Left lung (tissue), 14 donors: ENCODE measurements at places on chromosomes 3 and 15. TPM values are rescaled to one million over a fixed set of nuclear protein-coding genes. Genes with fewer than 3 reads are reported as not detected.

DNA sequence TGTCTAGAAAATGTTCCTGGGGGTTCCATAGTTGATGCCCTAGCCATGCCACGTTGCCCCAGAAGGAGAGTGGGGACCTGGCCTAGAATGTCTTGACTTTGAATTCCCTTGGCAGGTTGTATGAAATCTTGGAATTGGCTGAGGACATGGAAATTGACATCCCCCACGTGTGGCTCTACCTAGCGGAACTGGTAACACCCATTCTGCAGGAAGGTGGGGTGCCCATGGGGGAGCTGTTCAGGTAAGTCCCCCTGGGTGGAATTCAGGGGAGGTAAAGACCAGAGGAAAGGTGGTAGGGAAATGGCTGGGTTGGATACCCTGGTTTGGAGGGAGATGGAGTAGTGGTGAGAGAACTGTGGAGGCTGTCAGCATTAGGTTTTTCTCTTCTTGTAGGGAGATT, 8.9 kb upstream of the FAM131A start:
- DNase-seq = no peak
- no peaks in the 10 kb centered on the region for H3K4me1 ChIP-seq

DNA sequence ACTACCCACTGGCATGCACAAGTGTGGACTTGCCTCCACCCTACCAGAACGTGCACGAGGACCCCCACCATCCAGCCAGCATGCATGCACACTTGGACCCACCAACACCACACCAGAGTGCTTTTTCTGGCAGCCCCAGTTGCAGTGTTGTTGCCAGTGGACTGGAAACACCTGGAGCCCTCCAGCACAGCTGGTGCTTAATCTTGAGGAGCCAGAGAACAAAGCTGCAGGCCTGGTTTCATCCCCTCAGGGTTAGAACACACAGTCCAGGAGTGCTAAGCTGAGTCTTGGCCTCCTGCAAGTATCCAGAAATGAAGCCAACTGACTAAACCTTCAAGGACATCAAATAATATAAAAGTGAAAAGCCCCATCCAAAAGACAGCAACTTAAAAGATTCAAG, 888.0 kb downstream of the NTRK3 start:
- no peak overlapping the region for H3K4me3 ChIP-seq
- no peaks in the 10 kb centered on the region for H3K27me3 ChIP-seq
- H3K27ac ChIP-seq = no peak overlapping the region
- H3K4me1 ChIP-seq = no peaks in the 10 kb centered on the region
- no peak for DNase-seq
- H3K36me3 ChIP-seq = no peaks in the 10 kb centered on the region

GRCh38 chr15:76846782-76847181, 58.4 kb downstream of the SCAPER start:
- DNase-seq = no peak
- H3K36me3 ChIP-seq = peaks cover 24% of the 10 kb centered on the region
- H3K27me3 ChIP-seq = no peaks in the 10 kb centered on the region
- H3K4me3 ChIP-seq = no peak overlapping the region

DNA sequence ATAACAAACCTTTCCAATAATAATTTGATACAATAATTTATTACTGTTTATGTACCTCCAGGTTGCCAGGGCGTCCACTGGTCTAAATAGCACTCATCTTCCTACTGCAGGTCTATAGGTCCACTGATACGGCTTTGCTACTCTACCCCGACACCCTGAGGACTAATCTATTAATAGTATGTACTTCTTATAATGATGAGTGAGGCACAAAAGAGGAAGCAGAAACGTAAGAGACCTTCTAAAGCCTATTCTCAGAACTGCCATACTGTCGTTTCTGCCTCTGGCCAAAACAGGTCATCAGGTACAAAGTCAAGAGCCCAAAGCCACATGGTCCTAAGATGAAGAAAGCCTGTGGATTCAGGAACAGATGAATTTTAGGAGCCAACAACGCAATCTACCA, 163.2 kb upstream of the GRM7 start:
- H3K27me3 ChIP-seq = no peaks in the 10 kb centered on the region
- DNase-seq = no peak
- no peaks in the 10 kb centered on the region for H3K36me3 ChIP-seq
- no peak overlapping the region for H3K27ac ChIP-seq
- no peak overlapping the region for H3K4me3 ChIP-seq

DNA sequence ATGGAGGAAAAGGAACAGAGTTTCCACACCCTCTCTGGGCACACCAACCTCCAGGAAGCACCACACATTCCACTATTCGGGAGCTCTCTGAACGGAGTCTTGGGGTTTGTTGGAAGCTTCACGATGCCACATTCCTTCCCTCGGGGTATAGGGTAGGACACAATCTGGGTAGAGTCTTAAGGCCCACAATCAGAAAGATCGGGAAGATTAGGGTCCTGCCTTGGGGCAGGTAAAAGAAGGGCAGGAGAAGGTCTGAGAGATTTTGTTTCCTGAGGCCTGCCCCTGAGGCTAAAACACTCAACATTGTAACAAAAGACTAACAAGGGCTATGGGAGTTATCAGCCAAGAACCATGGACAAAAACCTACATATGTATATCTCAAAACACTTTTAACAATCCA, 89.2 kb upstream of the RAP2B start:
- no peak for DNase-seq
- H3K27me3 ChIP-seq = no peaks in the 10 kb centered on the region
- H3K4me1 ChIP-seq = no peaks in the 10 kb centered on the region
- H3K27ac ChIP-seq = no peak overlapping the region
- no peaks in the 10 kb centered on the region for H3K36me3 ChIP-seq
- no peak overlapping the region for H3K4me3 ChIP-seq

DNA sequence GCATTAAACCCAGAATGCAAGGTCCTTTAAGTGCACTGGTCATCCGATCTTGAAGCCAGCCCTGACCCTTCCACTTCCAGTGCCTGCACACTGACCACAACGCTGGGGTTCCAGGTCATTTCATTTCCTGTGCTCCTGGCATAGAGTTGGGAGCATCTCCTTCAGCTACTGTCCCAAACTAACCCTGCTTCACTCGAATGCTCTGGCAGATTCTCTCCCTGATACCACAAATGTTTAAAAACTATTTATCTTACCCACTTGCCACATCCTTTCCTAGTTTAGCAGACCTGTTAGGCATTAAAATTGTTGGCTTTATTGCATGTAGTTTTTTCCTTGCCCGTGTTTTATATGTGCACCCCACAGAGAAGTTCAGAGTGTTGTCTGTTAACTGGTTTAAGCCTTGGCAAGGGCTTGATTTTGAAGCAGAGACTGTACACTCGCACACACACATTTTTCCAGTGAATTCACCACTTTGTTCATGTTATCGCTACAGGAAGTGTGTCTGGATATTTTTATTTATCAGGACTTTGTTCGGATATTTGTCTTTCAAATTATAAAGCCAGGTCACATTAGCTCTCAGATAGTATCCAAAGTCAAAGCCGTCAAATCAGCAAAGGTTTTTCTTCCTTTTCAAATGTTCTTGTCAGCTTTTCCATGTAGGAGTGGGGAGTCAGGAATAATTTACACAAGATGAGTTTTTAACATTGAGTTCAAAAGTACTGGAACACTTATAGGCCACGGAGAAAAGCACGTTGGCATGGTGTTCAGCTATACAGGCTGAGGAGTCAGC, 77.3 kb downstream of the ABI3BP start:
- H3K27ac ChIP-seq = no peak overlapping the region
- no peaks in the 10 kb centered on the region for H3K4me1 ChIP-seq
- H3K27me3 ChIP-seq = no peaks in the 10 kb centered on the region
- H3K36me3 ChIP-seq = no peaks in the 10 kb centered on the region
- no peak overlapping the region for H3K4me3 ChIP-seq

- DNase-seq = peak; percentile 67
- peak within 1 kb of the TSS; percentile 30 for H3K4me3 ChIP-seq
- no peaks in the 10 kb centered on the region for H3K36me3 ChIP-seq
- H3K27me3 ChIP-seq = peaks cover 94% of the 10 kb centered on the region
- H3K4me1 ChIP-seq = peaks cover 14% of the 10 kb centered on the region
These were observed at the start of gene TMEM158 for GRCh38 chr3:45226206-45226915. Gene TMEM158 (minus strand): TSS chr3:45226287. CDS start chr3:45226027, 260 bp downstream.

GRCh38 chr15:32716216-32716914, 1.4 kb upstream of the GREM1 start:
- no peak overlapping the region for H3K27ac ChIP-seq
- no peaks in the 10 kb centered on the region for H3K36me3 ChIP-seq
- peaks cover 15% of the 10 kb centered on the region for H3K4me1 ChIP-seq

DNA sequence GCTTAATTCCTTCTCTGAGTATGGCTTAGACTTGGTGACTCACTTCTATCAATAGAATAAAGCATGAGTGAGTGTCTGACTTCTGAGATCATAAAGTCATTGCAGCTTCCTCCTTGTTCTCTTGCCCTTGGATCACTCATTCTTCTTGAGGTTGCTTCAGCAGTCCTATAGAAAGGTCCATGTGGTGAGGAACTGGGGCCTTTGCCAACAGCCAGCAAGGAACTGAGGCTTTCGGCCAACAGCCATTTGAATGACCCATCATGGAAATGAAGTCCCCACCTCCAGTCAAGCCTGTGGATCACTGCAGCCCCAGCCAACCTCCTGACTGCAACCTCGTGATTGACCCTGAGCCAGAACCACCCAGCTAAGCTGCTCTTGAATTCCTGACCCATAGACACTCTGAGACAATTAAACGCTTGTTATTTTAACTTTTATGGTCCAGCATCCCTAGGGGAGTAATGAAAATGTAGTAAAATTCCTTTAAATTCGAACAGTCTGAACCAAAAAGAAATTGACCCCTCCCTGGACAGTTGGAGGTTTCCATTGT, 84.5 kb downstream of the WDR76 start:
- H3K36me3 ChIP-seq = no peaks in the 10 kb centered on the region
- H3K27me3 ChIP-seq = no peaks in the 10 kb centered on the region
- no peak overlapping the region for H3K4me3 ChIP-seq
- no peaks in the 10 kb centered on the region for H3K4me1 ChIP-seq
- H3K27ac ChIP-seq = no peak overlapping the region

GRCh38 chr15:50244153-50244552, 21.4 kb downstream of the HDC start:
- no peaks in the 10 kb centered on the region for H3K27me3 ChIP-seq
- peaks cover 16% of the 10 kb centered on the region for H3K4me1 ChIP-seq
- DNase-seq = no peak
- no peaks in the 10 kb centered on the region for H3K36me3 ChIP-seq
- no peak overlapping the region for H3K27ac ChIP-seq
- H3K4me3 ChIP-seq = no peak overlapping the region

- no peak overlapping the region for H3K27ac ChIP-seq
- no peak overlapping the region for H3K4me3 ChIP-seq
- no peaks in the 10 kb centered on the region for H3K27me3 ChIP-seq
- no peaks in the 10 kb centered on the region for H3K36me3 ChIP-seq
- H3K4me1 ChIP-seq = peaks cover 4% of the 10 kb centered on the region
These were observed 901.4 kb downstream of the MCTP2 start for GRCh38 chr15:95132774-95133173.

GRCh38 chr15:70826634-70827033, 27.3 kb downstream of the LARP6 start:
- H3K36me3 ChIP-seq = no peaks in the 10 kb centered on the region
- H3K4me3 ChIP-seq = no peak overlapping the region
- H3K27ac ChIP-seq = no peak overlapping the region
- no peaks in the 10 kb centered on the region for H3K4me1 ChIP-seq
- H3K27me3 ChIP-seq = no peaks in the 10 kb centered on the region
- no peak for DNase-seq

- no peak overlapping the region for H3K4me3 ChIP-seq
- no peaks in the 10 kb centered on the region for H3K27me3 ChIP-seq
- peaks cover 13% of the 10 kb centered on the region for H3K4me1 ChIP-seq
- peaks cover 69% of the 10 kb centered on the region for H3K36me3 ChIP-seq
These were observed 30.2 kb upstream of the ZNF609 start for GRCh38 chr15:64430000-64430735.

DNA sequence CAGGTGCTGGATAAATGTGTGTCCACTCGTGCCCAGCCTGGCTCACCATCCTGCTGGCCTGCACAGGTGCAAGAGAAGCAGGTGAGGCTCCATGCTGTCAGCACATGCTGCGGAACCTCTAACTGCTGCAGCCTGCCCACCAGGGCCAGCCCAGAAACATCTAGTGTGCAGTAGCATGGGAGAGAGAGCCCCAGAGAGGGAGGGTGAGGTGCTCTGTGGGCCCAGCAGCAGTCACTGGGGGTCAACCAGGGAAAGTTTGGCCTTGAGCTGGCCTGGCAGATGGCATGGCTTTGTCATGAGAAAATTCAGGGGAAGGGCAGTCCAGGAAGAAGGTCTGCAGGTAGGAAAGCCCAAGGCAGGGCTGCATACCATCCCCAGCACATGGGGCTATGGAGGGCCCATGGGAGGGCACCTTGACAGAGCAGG, 18.2 kb upstream of the PRR23E start:
- H3K36me3 ChIP-seq = no peaks in the 10 kb centered on the region
- no peak overlapping the region for H3K4me3 ChIP-seq
- no peaks in the 10 kb centered on the region for H3K4me1 ChIP-seq
- no peaks in the 10 kb centered on the region for H3K27me3 ChIP-seq

- H3K4me3 ChIP-seq = peak within 1 kb of the TSS; percentile 38
- peaks cover 34% of the 10 kb centered on the region for H3K4me1 ChIP-seq
- peaks cover 91% of the 10 kb centered on the region for H3K27me3 ChIP-seq
- peak; percentile 66 for DNase-seq
- no peak within 1 kb of the TSS for H3K27ac ChIP-seq
These were observed at the start of gene ONECUT1 for GRCh38 chr15:52790169-52790708. Gene ONECUT1 (minus strand): TSS chr15:52790336. CDS start chr15:52789884, 452 bp downstream.

GRCh38 chr3:185399737-185400667, 37.1 kb downstream of the MAP3K13 start:
- peaks cover 3% of the 10 kb centered on the region for H3K4me1 ChIP-seq
- H3K27me3 ChIP-seq = no peaks in the 10 kb centered on the region
- H3K4me3 ChIP-seq = no peak overlapping the region
- H3K36me3 ChIP-seq = no peaks in the 10 kb centered on the region

DNA sequence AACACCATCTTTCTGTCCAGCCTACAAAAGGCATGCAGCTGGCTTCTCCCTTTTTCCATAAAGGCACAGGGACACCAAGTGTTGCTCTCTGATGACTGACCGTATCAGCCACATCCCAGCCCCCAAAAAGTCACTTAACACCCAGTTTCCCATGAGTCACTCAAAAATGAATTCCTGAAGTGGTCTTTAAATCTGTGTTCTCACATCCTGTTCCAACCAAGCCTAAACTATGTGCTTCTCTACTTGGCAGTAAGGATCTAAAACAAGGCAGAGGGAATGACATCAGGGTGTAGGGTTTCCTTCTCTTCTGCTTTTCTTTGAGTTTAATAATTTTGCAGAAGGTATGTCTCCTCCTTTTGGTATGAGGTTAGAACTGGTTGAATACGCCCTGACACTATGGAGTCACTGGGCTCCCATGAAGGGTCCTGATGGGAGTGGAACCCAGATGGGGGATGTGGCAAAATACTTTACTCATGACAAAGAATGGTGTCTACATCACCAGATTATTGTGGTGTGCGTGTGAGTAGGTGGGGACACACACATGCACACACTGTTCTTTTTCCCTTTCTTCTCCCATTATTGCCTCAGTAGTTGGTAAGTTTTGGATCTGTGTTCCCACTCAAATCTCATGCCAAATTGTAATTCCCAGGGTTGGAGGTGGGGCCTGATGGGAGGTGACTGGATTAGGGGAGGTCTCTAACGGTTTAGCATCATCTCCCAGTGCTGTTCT, 35.6 kb upstream of the CCK start:
- no peak overlapping the region for H3K27ac ChIP-seq
- no peak overlapping the region for H3K4me3 ChIP-seq
- no peaks in the 10 kb centered on the region for H3K27me3 ChIP-seq

GRCh38 chr3:157692468-157692867, 189.3 kb upstream of the VEPH1 start:
- DNase-seq = no peak
- no peaks in the 10 kb centered on the region for H3K36me3 ChIP-seq
- no peak overlapping the region for H3K27ac ChIP-seq
- no peak overlapping the region for H3K4me3 ChIP-seq

The BNC1 gene
- total RNA-seq = 0.34 TPM

The RTP1 gene
- not detected for total RNA-seq

The SMAD6 gene
- 110 TPM for total RNA-seq

The LYSMD2 gene
- total RNA-seq = 19.6 TPM

The CIDEC gene
- total RNA-seq = not detected
